ENCODE measurements at places on chromosomes 2 and 18.
A peak's percentile ranks its signal among the peaks of the same experiment; 100 is the strongest.

DNA sequence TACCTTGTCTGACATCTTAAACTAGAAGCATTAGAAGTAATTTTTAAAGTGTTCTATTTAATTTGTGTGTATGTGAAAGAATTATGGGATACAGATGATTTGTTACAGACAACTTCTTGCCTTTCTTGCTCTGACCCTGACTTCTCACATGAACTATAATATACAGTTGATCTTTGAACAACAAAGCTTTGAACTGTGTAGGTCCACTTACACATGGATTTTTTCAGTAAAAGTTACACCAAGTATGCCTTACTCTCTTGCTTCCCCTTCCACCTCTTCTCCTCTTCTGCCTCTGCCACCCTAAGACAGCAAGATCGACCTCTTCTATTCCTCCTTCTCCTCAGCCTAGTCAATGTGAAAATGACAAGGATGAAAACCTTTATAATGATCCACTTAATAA, 42.2 kb downstream of the SLC40A1 start:
- DNase-seq, result no peak

DNA sequence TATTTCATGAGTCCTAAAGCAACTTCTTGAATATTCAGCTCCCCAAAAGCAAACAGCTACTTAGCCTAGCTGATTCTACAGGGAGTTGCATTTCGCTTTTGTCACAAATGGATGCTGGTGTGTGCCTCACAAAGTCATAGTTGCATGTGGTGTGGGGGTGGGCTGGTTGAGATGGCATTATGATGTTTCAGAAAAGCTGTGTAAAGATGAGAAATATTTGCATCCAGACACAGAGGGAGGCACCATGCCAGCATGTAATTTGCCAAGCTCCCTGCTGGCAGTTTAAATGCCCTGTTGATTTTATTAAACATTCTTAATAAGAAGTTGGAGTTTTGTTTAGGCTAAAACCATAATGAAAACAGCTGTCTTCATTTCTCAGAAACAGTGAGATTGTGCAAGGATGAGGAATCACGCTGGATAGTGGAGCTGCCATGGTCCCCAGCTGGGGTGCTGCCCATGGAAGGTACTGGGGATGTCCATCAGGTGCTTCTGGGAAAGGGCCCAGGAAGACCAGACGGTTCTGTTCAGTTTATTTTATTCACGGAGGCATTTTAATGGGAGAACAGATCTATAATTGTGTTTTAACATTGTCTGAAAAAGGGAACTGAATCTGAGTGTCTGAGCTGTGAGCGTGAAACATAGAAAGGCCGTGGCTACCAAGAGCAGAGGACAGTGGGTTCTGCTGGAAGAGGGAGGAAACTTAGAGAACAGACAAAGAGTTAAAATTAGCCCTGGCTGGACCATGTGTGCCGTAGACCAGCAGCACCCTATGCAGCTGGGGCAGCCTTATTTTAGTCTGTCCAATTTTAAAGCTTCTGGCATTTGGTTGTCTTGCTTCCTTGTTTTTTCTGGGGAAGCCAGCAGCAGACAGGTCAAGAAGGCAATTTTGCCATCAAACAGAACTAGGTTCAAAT, 177.1 kb downstream of the FAM210A start:
- DNase-seq, result no peak

GRCh38 chr2:27953077-27953476, 62.5 kb downstream of the BABAM2 start:
- DNase-seq, result no peak

GRCh38 chr2:171522052-171522787, at the start of gene CYBRD1:
CYBRD1 (plus strand) TSS chr2:171522474; CDS start chr2:171522546, 72 bp downstream.
- DNase-seq, result peak; percentile 91

- no peak for DNase-seq
Observed at GRCh38 chr18:13514558-13514957, 211.8 kb downstream of the FAM210A start.

GRCh38 chr2:160298960-160299359, 98.9 kb upstream of the ITGB6 start:
- DNase-seq, result peak; percentile 73

- DNase-seq, result peak; percentile 54
Observed at GRCh38 chr2:11123856-11124759, 31.2 kb upstream of the SLC66A3 start.

DNA sequence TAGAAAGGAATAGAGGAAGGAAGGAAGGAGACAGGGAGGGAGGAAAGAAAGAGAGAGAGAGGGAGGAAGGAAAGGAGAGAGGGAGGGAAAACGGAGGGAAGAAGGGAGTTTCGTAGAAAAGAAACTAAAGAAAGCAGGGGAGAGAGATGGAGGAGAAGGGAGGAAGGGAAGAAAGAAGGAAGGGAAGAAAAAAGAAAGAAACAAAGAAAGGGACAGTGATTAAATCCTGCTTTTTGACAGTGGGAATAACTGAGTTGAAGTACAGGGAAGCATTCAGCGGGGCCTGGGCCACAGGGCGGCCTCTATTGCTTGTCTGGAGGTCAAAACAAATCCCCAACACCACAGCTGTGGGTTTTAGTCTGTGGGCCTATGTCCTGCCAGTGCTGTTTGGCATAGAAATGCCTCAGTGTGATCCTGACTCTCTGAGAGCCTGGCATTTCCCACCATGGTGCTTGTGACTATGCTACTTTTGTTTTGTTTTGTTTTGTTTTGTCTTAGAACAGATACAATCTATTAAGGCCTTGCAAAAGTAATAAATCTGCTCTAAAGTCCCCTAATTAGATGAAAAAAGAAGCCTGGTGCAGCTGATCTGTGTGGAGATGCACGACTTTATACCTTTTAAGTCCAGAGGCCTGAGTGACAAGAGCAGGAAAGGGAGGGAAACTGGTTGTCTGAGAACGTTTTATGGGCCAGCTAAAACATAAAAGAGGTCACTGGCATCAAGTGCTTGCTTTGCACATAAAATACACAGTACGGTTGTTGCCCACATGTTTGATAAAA, 40.0 kb downstream of the IL1RL2 start:
- peak; percentile 54 for DNase-seq

DNA sequence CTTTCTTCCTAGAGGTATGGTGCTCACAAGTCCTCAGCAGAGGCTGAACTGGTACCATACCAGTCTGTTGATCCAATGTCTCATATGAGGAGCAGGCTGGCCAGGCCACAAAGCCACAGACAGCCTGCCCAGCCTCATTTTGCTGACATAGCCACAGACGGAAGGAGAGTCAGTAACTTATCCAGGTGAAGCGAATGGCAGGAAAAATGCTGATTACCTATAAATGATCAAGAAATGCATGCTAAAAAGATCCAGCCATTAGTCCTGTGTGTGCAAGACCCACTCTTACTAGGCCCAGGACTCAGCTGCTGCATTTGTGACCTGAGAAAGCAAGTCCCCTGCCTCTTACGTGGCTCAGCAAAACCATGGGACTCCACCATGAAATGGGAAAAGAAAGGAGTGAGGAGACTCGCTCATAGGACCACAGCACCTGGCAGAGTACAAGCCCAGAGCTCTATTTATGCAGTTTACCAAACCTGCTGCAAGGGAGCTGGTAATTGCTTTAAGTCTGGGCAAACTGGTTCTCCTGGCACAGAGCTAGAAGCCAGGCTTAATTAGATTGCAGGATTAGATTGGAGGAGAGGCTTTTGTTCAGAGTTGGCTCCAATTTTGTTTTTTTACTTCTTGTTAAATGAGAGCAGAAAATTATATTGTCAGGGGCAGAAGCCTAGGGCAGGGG, 19.0 kb downstream of the RHOB start:
- no peak for DNase-seq

GRCh38 chr2:146982393-146982846, 862.4 kb upstream of the ACVR2A start:
- DNase-seq, result peak; percentile 18

DNA sequence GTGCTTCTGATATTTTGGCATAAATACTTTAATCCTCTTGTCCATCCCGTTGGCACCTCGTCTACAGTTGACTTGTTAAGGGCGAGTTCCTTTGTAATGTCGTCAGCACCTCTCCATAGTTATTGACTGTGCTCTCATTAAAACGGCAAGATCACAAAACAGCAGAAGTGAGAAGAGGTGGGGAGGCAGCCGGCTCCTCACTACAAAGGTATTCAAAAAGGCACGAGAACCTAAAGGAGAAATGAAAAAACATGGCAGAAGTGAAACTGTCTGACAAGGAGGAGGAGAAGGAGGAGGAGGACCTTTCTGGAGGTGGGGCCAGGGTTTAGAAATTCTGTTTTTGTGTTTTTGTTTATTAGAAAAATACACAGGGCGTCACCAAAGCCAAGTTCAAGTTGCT, 235.6 kb downstream of the BCL11A start:
- no peak for DNase-seq

- peak; percentile 29 for DNase-seq
Observed at GRCh38 chr2:46538393-46538792, 59.0 kb downstream of the TMEM247 start.

DNA sequence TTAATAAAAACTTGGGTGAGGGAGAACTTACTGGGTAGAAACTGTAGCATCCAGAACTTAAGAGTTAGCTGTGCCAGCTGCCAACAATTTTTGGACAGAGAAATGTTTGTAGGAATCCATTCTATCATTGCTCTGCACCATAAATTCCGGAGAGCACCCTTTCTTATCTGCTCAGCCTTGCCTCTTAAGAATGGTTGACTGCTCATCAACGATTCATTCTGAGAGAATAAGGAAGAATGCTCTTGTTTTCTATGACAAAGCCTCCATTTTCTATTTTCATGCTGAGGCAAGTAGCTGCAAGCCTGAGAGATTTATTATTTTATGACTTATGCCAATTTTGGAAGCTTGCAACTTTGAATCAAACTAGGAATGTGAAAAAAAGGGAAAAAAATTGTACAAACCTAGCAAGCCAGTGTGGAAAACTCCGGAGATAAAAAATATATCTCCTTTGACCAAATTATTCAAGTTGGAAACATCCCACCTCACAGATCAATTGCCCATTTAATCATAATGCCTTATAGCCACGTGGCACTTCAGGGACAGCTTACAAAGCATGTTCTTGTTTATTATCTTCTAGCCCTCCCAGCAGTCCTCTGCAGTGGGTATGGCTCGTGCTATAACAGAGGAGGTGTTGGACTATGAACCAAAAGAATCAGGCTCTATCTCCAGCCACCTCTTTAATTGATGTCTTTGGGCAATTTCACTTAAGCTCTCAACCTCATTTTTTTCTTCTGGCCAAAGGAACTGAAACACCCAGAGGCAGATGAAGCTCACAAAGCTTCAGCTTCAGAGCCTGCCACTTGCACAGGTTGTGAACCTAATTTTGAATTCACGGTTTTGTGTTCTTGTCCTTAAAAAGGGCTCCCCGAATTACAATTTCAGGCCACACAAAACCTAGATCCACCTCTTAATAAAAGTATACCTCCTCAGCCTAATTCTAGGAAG, 40.9 kb upstream of the ATL2 start:
- no peak for DNase-seq

- DNase-seq, result no peak
Observed at GRCh38 chr2:240229603-240230235, 89.3 kb upstream of the OTOS start.

- no peak for DNase-seq
Observed at GRCh38 chr2:230942371-230942770, 17.3 kb upstream of the GPR55 start.

DNA sequence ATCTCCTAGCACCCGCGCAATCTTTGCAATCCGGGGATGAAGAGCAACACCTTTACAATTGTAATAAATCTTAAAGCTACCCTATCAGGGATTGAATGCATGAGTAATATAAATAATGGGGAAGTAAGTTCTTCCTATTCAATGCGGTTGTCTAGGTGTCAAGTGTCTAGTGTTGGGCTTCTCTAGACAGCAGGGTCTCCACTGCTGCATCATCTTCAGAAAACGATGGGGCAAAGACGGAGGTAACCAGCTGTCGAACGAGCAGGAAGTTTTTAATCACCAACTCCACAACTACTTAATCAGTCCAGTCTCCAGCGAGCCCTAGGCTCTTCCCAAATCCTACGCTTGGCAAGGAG, 573 bp downstream of the STAM2 start:
- no peak for DNase-seq

- no peak for DNase-seq
Observed at GRCh38 chr2:162720559-162721271, 117.9 kb downstream of the KCNH7 start.

- no peak for DNase-seq
Observed at GRCh38 chr2:23055251-23055650, 329.7 kb upstream of the KLHL29 start.

DNA sequence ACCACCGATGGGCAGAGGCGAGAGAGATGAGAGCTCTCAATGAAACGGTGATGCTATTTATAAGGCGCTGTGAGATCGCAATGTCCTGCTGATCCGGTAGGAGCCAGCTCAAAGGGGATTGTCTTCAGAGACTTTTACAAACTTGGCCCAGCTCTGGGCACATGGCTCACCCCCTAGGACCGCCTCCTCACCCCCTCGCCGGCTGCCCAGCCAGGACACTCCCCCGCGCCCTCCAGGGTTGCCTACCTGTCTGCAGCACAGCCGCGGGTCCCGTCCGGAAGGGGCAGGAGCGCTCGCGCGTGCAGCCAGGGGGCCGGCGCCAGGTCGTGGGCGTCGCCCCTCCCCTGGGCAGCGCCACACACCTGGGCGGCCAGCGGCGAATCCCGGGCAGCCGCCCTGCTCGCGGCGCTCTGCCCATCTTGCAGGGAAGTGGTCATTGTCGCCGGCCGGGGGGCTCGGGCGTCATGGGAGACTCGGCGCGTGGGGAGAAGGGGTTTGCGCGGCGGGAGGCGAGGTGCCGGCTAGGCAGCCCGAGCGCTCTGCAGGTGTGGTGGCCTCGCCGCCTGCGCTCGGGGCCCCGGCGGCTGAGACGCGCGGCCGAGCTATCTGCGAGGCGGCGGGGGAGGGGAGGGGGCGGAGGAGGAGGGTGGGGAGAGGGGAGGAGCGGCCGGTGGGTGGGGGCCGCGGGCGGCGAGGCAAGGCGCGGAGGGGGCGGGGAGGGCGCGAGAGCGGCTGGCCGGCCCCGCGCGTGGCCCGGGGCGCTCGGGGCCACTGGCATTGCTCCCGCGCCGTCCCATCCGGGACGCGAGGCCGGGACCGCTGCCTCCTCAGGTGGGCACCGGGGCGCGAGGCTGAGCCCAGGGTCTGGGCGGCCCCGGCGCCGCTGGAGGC, at the start of gene GRB14:
Gene GRB14, minus strand, starts transcription at position 610 of the 891 bp plus-strand sequence. Its CDS starts 173 bp downstream, at position 437.
- peak; percentile 27 for DNase-seq

GRCh38 chr2:86223927-86224560, 24.8 kb downstream of the MRPL35 start:
- DNase-seq, result no peak

DNA sequence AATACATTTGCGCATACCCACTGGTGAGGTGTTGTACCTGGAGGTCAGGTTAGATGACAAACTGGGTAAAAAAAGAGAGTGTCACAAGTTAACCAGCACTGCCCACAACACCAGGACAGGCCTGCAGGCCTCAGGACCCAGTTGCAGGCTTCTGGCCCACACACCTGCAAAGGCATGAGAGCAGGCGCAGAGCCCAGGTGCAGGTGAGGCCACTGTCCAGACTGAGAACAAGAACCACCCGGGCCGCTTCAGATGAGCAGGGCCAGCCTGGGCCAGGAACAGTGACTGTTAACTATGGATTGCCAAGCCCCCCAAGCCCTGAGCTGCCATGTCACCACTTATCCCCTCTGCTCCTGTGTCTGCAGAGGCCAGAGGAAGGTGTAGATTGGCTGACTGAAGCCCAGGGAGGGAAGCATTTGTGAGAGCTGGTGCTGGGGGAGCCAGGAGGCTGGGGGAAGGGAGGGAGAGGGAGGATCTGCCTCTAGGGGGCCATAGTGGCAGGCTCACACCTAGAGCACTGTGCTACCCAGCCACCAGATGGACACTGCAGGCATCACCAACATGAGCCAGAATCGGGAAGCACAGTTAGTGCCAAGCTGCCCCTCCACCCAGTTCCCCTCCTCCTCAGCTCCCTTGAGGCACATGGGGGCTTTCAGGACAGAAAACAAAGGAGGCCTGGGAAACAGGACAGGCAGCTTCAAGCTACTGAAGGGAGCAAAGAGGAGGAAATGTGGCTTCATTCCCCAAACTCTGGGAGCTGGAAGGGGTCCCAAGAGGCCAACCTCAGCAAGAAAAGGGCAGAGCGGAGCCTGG, 35.4 kb downstream of the SFXN5 start:
- DNase-seq, result peak; percentile 9

All from EH (cell line).